ENCODE measurements at places on chromosomes 2 and 18.

DNA sequence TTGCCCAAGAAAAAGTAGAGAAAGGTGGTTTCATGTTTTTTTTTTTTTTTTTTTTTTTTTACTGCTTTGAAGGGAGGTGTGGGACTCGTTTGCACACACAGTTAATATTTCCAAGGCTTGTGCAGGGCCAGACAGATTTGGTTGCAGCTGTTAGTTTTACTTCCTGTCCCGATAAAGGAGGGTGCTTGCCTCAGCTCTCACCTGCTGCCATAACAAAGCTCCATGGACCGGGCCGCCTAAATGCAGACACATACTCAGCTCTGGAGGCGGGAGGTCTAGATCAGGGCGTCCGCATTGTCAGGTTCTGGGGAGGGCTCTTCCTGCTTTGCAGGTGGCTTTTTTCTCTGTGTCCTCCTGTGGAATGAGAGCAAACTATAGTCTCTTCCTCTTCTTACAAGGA, 69.9 kb downstream of the ODC1 start:
- no peak for DNase-seq

DNA sequence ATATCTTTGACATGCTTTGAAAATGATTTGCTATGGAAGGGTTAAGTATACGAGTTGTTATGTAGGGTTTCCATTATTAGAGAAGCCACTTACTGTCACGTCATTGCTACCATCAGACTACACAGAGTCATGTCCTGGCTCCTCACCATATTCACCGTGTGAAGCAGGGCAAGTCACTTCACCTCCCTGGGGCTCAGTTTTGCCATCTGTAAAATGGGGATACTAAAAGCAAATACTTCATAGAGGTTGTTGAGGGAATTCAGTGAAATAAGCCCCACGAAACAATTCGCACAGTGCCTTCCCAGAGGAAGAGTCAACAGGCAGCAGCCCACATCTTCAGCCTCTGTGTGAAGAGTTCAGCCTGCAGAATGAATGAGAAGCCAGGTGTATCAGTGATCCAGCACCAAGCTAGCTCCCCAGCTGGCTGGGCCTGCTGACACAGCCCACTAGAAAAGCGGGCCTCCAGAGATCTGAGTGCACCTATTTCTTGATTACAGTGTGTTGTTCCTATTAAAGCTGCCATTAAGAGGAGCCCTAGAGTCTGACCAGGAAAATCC, 3.4 kb downstream of the DIPK1C start:
- no peak for DNase-seq

DNA sequence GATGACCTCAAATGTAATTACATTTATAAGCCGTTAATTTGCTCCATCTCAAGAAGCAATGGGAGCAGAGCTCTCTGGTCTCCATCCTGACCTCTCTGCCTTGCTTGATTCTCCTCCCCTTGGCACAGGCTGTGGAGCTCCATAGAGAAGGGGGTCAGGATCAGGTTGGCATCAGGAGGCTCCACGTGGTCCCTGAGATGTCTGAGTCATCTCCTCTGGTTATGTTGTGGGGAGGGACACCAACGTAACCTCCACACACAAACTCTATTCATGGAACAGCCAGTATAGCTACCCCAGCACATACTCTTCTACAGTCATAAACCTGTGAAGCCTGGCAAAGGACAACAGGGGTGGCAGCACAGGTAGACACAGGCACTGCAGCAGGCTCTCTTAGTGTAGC, 29.0 kb downstream of the TRABD2A start:
- DNase-seq: no peak

DNA sequence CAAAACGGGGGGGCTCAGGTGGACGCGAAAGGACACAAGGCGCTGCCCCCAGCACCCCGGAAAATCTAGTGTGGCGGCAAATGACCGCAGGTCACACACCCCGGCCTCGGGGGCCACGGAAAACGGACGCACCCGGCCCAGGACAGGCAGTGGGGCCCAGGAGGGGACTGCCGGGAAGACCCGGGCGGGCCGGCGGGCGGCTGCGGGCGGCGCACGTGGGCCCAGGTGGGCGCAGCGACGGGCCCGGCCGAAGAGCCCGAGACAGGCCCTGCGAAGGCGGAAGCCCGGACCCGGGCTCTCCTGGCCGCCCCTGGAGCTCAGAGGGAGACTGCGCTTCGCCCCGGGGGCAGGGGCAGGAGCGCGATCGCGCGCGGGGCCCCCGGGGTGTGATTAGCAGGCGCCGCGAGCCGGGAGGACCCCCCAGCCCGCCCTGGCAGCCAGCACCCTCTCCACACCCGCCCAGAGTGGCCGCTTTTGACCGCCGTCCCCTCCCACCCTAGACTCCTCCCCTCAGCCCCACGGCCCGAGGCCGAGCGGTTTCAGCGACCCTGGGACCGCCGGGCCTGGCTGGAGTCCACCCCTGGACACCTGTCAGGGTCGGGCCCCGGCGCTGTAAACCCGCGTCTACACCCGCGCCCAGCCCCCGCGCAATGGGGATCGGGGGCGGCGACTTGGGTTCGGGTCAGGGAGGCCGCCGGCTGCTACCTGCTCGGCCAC, 773 bp downstream of the MBP start:
- DNase-seq: no peak

DNA sequence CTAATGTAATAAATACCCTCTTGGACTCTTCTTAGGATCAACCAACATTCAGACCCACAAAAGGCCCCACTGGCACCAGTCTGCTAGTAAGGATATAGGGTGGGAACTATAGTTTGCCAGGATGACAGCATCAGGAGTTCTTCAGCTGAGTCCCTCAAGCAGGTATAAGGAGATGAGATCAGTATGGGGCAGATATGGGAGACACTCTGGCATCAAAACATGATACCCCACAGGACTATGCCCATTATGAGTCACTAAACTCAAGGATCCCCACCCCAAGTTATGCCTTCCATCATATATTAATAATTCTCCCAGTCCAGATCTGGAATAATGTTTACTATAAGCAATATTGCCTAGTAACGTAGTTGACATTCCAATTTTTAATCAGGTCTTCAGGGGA, 83.1 kb upstream of the CCDC141 start:
- no peak for DNase-seq

DNA sequence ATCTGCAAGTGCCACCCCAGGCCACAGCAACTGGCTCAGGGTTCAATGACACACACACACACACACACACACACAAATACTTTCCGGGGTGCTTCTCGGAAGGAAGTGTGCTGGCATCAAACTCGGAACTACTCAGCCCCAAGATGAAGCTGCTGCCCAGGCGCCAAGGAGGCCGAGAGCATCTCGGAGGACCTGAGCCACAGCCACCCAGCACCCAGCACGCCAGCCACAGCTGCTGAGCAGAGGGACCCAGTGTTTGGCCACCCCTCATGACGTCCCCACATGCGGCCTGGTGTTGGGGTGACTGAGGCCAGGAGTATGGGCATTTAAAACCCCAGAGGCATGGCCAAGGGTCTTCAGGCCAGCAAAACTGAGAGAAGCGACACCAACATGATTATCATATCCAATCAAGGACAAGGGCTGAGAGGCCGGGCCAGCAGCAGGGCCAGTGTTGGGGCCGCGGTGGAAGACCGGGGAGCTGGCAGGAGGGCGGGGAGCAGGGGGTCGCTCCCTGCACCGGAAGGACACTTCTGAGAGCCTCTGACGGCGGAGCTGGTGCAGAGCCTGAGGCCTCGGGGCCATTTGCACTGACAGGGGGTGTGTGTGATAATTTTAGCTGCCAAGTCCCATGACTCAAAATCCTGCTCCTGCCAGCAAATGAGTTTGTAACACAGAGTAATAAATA, 61.8 kb downstream of the BIN1 start:
- DNase-seq: no peak

DNA sequence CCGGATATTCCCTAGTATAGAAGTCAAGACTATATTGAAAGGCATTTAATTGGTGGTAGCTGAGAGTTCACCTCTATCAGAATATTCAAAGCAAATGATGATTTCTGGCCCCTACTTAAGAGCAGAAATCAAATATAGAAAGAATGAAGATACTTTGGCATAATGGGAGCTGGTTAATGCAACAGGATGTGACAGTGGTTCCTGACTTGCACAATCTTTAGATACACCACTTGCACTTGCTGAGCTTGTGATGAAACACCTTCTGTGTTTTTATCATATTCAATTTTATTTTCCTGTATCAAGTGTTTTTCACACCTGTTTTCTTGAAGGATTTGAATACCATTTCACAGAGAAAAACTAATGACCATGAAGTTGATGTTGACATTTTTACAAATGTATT, 124.1 kb upstream of the CDH19 start:
- DNase-seq: no peak

DNA sequence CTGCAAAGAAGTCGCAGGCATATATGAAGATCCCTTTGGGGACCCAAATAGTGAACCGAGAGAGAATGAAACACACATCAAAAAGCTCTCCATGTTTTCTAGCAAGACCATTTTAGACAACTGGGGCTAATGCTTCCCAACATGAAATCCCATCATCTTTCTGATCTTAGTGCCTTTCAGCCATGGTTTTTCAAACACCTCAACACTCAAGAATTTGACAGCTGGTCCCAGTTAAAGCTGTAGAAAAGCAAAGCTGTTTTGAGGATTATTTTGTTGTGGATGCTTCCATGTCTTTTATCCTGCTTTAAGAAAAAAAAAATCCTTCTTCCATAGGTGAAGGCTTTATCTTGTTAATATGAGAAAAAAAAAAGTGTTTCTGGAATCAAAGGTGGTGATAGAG, 259.1 kb downstream of the STK39 start:
- no peak for DNase-seq

- no peak for DNase-seq
These were observed 422.5 kb upstream of the CRIM1 start for GRCh38 chr2:35933031-35933430.

- DNase-seq: no peak
These were observed 766.4 kb upstream of the ID2 start for GRCh38 chr2:7915302-7916091.

DNA sequence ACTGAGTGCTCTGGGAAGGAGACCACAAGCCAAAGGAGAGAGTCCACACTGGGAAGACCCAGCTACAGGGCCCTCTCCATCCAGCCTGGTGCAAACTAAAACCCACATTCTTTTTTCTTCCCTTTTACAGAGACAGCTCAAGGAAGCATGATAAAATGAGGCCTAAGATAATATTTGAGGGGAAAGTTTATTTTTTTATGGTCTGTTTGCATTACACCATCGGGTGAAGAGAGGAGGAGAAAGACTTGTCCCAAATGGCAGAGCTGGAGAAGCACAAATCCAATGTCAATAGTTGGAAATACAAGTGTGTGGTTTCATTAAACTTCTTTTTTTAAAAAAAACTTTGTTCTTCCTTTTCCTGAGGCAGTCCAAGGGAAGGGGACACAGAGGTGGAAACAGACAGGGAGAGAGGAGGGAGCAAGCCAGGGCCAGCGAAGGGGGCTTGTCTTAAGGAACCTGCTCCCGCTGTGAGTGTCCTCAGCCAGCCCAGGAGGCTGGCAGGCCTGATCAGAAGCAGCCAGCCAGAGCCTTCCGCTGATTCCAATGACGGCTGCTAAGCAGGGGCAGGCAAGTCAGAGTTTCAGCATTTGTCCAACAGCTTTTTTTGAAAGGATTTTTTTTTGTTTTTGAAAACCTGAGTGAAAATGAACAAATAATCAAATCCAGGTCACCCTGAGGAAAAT, 203.8 kb upstream of the SIX2 start:
- no peak for DNase-seq

GRCh38 chr18:79403723-79404566, 8.2 kb downstream of the NFATC1 start:
- no peak for DNase-seq

- DNase-seq: no peak
These were observed 53.6 kb downstream of the PDK1 start for GRCh38 chr2:172609488-172609887.

GRCh38 chr2:64595397-64596176, 58.1 kb downstream of the SERTAD2 start:
- DNase-seq: no peak

DNA sequence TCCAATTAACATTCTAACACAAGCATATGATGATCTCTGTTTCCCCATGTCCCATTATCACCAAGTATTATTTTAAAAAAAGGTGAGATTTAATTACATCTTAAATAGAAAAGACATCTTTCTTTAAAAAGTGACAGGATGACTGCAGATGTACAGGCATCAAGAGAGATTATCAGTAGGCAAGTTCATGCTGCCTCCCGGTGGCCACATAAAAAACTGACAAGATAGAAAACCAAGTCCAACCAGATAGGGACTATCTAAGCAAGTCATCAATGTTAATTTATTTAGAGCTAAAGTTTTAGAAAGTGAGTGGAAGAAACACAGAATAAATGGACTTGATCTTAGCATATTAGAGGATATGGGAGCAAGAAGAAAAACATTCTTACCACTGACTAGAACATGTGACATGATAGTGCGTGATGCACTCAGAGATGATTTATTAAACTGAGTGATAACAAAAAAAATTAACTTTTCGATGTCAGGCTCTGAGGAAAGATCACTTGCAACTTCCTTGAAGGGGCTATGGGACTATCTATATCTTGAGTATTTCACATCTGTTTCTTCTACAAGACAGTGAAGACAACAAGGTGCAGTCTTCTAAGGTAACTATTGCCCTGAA, 5.4 kb upstream of the TDRD15 start:
- no peak for DNase-seq

DNA sequence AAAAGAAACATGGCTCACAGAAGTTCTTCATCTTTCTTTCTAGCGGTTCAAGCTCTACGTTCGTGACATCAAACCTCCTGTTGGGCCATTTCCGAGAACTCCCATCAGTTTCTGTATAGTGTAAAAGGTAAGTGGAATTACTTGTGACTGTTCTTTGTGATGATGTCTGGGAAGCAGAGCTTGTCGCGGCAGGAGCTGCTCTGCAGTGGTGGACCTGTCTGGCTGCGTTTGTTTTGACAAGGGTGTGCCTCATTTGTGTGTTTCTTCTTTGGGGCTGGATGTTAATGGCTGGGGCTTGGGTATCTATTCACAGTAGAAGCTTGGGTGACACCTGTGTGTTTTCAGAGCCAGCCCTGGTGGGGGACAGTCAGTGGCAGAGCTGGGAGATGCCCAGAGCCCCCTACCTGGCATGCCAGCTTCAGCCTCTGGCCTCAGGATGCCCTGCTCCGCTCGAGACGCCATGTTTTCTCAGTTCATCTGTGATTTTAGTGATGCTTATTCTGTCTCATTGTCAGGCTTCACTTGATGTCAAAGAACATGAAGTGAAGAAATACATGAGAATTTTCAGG, 59.6 kb downstream of the LDLRAD4 start:
- no peak for DNase-seq

DNA sequence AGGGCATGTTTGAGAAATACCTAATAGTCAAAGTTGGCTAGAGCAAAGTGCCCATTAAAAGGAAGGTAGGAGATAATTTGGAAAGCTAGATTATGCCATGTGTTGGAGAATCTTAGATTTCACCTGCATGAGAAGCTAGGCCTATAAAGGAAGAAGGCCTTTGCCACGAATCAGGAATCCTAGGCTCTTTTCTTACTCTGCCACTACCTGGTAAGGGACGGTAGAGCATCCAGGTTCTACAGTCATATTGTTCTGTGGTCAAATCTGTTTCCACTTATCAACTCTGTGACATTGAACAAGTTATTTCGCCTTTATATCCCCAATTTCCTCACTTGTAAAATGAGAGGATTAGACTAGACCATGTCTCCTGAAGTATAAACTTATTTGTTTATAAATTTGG, 3.6 kb upstream of the KCNJ3 start:
- no peak for DNase-seq

All from right renal pelvis (tissue), 4 donors.